ENCODE measurements at places on chromosomes 1 and 21.

- DNase-seq, result no peak
Measured at GRCh38 chr1:184840596-184840995, 85.9 kb upstream of the EDEM3 start.

- DNase-seq, result no peak
Measured at GRCh38 chr1:171217658-171218443, 30.4 kb upstream of the FMO1 start.

GRCh38 chr1:228669242-228669585 is 66.1 kb upstream of the RHOU start:
- no peak for DNase-seq

DNA sequence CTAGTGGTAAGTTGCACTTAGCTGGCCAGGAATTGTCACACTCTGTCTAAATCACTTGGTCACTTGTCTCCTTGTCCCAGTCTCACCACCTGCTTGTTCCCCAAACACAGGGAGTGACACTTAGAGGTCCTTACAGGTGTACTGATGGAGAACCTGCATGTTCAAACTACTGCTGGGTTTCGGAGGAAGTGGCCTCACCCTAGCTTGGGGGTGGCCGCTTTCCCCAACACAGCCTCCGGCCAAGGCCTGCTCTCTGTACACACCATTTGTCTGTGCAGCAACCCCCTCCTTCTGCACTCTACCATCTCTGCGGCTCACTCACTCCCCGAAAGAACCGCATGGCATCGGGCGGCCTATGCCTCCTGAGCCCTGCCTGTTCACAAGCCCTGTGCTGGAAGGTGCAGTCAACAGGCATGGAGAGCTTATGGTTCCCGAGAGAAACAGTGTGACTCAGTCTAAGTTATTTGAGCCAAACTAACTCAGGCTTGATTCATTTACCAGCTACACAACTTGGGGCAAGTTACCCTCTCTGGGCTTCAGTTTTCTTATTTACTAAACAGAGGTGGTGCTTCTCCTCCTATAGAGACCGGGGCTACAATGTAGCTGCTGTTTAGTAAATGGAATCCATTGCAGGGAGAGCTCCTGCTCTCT is 10.5 kb upstream of the SPRR4 start:
- no peak for DNase-seq

DNA sequence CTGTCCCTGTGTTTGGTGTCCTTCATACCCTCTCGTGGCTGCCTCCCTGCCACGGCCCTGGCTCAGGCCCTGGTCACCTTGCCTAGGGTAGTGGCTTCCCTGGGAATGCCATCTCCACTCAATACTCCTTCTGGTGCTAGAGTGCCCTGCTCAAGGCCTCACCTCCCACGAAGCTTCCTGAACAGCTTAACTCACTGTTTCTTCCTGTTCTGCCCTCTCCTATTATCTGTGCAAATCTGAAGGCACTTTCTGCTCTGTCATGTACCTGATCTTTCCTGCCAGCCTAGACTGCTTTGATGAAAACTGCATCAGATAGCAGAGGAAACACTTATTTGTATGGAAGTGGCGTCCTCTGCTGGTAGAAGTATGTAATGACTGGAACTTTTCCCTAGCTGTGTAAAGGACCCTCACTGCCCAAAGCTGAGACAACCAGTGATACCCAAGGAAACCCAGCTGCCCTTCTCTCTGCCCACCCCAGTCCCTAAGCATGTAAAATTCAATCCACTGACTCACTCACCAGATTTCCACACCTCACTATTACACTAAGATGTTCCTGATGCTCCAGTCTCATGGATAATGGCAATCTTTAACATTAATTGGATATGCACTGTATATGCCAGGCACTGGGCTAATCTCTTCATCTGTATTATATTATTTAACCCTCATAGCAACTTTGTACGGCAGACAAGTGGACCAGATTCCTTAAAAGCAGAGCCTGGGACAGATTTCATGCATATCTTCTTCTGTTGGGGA is 36.2 kb upstream of the BTG2 start:
- DNase-seq, result peak; percentile 87

Measured in NCI-H524 (cell line).